ENCODE measurements at places on chromosomes 2 and 18.
A peak's percentile ranks its signal among the peaks of the same experiment; 100 is the strongest.

DNA sequence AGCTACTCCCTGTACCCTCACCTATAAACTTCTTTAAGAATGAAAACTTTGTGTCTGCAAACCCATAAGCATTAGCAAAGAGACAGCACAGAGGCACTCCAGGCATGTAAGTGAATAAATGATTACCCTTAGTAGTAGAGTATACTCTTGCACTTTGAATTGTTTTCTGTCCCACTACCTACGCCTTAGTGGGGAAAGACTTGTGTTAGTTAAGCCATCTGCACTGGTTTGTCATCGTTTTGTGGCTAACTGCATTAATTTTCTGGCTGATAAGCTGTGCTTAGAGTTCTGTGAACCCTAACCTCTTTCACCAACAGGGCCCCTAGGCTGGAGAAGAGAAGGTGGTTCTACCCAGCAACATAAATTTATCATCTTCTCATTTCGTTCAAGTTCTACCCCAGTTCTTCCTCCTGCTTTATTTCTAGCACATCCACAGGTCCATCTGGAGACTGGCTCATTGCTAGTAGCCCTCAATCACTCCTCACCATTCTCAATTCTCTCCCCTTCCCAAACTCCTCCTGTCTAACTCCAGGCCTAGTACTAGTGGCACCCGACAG, 710 bp downstream of the LMAN2L start:
- DNase-seq: no peak

DNA sequence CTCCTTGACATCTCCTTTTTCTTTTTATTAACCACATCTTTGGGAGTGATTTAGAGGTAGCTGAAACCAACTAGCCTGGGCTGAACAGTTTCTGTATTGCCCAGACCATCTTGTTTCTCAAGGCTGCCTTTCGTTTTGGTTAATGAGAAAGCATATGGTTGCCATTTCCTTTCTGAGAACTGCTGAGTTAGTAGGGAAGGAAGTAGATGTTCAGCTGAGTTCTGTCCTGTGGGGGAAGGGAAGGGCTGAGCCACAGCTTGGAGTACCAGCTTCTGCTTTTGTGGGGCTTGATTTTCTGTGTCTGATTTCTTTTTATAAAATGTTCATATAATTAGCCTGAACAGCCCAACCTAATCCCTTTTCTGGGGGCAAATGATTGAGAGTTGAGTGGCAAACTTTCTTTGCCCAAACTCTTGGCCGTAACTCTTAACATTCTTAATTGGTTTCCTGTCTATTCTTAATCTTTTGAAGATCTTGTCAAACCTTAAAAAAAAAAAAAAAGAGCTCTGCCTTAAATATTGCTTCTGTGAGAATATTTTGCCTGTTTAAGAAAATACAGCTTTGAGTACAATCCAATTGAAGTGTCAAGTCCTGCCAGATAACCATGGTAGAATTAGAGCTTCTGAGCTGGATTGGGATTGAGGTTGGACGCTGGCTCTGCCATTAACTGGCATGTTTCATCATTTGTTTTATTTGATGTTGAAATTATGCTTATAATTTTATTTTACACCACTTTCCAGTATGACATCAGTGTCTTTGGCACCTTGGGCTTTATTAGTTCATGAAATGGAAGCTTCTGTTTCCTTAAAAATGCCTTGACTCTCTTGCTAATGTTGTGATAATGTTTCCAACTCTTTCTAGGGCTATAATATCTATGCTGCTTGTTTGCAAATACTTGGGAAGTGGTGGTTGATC, 1.9 kb upstream of the NABP1 start:
- no peak for DNase-seq

DNA sequence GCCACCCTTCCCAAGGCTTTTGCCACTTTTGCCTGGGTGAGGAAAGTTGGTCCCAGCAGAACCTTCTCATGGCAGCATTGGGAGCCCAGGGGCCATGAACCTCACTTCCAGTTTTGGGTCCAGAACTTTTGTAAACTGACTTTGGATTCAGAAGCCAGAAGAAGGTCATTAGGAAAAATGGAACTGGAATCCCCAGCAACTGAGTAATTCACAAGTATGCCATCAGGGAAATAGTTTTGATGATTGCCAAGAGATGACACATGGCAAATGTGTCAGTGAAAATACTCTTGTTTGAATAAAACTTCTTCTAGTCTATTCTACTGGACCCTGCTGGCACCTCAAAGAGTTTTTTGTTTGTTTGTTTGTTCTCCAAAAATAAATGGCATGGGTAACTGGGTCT, 203.7 kb downstream of the SETBP1 start:
- no peak for DNase-seq

DNA sequence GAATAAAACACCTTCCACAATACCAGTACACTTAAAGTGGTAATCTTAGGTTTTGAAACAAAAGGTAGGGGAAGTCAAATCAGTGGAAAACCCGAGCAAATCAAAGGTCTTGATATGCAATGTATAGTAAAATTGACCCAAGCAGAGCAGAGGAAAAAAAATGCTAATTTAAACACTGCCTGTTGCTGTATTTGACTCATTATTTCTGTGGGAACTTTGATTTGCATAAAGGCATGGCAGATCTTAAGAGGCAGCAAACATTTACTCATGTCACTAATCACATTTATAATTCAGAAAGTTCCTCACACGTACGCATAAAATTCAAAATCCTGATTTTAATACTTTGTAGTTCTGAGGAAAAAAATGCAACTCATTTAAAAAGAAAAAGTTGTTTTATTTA, 64.4 kb downstream of the IKZF2 start:
- no peak for DNase-seq

DNA sequence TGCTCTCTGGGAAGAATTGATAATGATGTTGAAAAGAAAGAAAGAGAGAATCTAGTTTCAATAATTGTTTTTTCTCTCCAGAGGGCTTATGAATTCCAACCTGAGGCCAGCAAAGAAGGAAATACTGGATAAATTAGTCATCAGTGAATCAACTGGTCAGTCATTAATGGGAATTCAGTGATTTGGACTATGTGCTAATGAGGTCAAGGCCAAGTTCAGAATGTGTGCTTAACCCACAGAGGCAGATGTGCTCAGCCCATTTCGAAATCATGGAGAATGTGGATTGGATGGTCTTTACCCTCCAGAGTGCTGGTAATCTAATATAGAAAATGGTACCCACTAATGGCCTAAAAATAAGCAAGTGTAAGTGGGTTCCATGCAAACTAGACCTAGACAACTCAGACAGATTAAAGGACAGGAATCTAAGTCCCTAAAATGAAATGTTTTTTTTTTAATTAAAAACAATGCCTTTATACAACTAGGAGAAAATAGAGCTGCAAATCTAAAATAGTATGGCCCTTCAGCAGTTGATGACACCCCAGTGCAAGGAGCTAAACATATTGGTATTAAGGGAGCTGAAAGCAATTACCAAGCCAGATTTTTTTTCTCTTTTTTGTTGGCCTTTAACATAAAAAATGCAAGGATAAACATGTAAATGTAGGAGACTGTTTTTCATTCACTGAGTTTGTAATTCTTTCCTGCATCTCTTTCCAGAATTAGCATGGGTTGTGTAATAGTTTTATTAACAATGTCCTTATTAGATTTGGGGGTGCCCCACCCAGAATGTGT, 296.9 kb downstream of the SATB2 start:
- no peak for DNase-seq

- no peak for DNase-seq
Observed at GRCh38 chr2:236657801-236658200, 88.2 kb downstream of the ACKR3 start.

DNA sequence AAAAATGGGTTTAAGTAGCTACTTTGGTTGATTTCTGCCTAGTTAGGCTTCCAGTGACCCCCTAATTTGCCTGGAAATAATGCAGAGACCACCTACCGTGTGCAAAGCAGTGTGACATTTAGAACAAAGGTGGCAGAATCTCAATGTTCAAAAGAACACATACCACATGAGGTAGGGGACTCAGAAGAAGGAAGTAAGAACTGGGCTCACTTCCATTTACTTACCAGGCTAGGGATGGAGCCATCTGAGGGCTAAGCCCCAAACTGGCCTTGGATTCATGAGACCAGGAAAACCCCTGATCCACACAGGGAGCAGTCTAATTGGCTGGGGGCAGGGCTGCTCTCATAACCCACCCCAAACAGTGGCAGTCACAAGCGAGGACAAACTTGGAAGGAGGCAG, 190.7 kb downstream of the NCKAP5 start:
- DNase-seq: no peak

DNA sequence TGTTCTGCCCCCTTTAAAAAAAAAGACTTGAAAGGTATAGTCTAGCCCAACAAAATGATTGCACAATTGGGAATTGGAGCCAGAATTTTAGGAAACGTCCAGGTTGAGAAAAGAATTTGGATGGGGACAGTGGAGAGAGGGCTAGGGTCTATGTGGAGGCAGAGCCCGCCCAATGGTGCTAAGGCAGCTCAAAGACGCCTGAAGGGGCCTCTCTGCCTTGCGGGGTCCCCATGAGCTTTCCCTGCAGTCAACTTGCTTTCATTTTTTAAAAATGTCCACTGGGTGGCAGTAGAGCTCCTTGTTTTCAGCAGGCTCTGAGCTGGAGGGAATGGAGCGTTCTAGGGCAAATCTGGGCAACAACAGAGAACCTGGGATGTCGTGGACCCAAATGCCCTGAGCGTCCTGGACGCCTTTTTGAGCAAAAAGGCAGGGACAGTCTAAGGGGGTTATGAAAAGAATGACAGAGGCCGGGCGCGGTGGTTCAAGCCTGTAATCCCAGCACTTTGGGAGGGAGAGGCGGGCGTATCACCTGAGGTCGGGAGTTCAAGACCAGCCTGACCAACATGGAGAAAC, 40.2 kb upstream of the ITM2C start:
- DNase-seq: peak; percentile 65

- DNase-seq: peak; percentile 67
Observed at GRCh38 chr2:147511491-147511948, 333.3 kb upstream of the ACVR2A start.

- DNase-seq: peak; percentile 53
Observed at GRCh38 chr18:2337552-2338141, 233.7 kb downstream of the METTL4 start.

DNA sequence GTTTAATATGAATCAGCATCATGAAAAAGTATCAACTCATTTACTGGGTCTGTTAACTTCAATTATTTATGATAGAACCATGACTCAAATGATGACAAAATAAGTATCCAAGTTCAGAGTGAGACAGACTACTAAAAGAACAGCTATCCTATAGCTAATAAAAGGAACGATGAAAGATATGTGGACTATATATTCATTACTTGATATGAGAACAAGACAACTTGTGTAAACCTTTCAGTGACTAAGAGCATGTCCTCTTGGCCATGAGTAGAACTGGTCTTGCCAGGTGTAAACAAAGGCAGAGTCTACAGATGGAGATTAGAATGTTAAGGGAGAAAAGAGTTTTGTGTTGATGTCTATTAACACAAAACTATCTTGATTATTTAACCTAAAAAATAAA, 360.4 kb upstream of the ZC3H15 start:
- no peak for DNase-seq

GRCh38 chr2:86241611-86242010, 42.4 kb downstream of the MRPL35 start:
- no peak for DNase-seq

GRCh38 chr2:158507141-158507540, 50.4 kb downstream of the PKP4 start:
- peak; percentile 82 for DNase-seq

DNA sequence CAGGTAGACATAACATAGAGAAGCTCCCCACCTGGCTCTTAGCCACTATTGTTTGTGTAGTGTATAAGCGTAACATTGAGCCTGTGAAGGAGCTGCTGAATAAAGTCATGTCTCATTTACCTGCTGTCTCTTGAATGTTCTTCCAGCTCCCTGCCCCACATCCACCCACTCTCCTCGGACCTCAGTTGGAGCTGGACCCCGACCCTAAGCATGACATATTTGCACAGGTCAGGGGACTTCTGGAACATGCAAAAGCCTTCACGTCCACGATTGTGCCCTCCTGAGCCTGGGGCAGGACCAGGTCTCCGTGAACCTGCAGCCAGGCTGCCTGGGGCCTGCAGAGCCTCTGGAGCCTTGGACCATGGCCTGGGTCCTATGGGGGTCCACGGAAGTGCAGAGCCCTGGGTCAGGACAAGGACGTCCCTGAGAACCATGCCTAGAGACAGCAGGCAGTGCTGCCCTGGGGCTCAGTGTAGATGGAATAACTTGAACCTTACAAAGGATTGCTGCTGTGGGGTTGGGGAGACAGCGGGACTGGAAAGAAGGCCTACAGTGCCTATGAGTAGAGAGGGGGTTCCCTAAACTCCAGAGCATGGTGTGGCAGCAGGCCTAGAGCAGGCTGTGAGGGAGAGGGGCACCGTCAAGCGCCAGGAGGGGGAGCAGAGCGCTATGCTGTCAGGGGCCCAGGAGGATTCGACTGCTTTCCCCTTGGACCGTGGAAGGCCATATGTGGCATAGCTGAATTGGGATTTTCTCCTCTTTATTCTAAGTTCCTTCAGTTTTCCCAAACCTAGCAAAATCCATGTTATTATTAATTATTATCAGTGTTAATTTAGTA, 99.9 kb upstream of the ZNF236 start:
- no peak for DNase-seq

DNA sequence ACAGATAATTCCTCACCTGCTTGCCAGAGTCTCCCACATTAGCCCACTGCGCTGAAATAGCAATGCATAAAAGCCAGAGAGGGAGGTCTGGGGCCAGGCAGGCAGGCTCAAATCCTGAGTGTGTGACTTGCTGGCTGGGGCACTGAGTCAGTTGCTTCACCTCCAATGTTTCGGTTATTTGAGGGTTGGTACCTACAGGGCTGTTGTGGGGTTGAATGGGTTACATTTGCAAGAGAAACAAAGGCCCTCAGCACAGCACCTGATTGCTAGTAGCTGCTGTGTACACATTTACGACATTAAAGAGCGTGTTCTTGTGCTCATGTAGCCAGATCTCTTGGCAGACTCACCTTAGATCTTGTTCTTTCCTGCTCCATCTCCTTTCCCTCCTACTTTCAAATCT, 34.1 kb upstream of the FAM110C start:
- no peak for DNase-seq

- no peak for DNase-seq
Observed at GRCh38 chr2:203934041-203934492, 2.5 kb upstream of the ICOS start.

DNA sequence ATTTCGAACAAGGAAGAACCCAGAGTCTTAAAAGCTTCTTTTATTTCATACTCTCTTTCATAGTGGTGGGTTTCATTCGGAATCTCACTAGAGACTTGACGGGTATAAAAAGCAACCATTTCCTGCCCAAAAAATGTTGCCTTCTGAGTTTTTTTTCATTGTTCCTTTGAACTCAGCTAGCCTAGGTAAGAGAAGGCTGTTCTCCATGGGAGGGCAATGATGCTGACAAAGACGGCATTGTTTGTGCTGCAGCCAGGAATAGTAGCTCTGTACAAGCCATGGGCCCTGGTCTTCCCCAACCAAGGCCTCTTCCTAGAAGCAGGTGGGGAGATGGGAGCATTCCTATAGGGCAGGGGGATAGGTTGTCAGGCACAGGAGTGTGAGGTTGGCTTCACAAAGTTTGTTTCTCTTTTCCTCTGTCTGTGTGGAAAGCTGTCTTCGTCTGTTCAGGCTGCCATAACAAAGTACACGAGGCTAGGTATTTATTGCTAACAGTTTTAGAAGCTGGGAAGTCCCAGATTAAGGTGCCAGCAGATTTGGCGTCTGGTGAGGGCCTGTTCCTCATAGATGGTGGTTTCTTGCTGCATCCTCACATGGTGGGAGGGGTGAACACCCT, 405.1 kb downstream of the NBAS start:
- DNase-seq: no peak

- DNase-seq: peak; percentile 3
Observed at GRCh38 chr2:241545106-241545505, 13.4 kb upstream of the BOK start.

- no peak for DNase-seq
Observed at GRCh38 chr18:74499633-74500032, 3.5 kb downstream of the CNDP2 start.

Data from NCI-H69 (cell line).